Erythroblast (primary cell): ENCODE measurements at places on chromosomes 6 and 20.

GRCh38 chr20:50022676-50023075, 39.9 kb downstream of the SNAI1 start:
- DNase-seq: no peak

DNA sequence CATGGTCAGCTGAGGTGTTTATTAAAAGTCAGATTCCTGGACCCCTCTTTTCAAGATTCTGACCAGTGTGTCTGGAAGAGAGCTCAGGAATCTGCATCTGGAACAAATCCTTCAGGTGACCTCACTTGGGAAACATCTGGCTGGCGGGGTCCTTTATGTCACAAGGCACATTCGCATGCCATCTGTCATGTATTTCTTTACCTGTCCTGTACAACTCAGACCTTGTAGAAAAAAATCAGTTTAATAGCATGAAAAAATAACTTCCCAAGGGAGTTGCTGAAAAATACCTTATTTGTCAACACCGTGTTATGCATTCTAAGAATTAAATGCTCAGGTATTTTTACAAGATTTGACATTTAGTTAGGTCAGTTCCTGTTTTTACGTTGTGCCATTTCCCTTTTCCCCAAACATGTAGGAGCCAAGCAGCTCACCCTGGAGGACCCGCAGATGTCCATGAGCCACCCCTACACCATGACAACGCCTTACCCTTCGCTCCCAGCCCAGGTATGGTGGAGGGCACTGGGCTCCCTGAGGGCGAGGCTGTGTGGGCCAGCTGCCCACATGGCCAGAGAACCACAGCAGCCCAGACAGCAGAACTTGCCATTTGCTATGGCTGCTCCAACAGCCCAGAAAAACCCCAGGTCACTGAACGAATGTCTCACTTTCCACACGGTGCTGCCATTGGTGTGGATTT, 4.0 kb downstream of the IRF4 start:
- DNase-seq: no peak

GRCh38 chr6:77030929-77031674, 432.2 kb downstream of the HTR1B start:
- no peak for DNase-seq

DNA sequence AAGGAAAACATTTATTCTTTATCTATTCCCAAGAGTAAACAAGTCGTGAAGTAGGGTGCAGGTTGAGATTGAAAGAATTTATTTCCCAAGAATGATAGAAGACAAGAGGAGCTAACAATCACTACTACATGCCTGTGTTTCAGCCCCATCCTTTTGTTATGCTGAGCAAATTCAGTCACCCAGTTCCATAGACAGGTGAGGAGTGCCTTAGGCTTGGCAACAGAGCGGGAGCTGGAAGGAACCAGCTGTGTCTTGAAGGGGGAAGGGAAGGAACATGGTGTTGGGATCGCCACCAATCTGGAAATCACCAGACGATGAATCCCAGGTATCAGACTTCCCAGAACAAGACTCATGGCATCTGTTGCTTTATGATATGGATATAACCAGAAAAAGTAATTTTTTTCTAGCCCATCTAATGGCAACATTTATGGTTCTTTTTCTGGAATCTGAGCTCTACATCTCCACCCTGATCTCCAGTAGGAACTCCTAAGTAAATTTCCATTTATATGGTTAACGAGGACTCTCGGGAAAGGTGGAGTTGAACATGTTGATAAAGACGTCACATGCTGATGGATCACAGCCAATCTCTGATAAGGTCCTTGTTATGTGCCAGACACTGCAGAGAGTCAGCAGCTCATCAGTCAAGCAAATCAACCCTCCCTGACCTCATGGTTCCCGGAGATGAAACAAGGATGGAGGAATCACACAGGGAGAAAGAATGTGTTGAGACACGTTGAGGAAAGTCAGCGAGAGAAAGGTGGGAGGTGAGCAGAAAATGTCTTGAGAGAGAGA, 344.9 kb downstream of the SMOC2 start:
- DNase-seq: no peak

- DNase-seq: peak; percentile 41
These were observed 46.7 kb upstream of the MOCS1 start for GRCh38 chr6:39980839-39981580.

GRCh38 chr6:723540-723939, 30.6 kb upstream of the EXOC2 start:
- no peak for DNase-seq

DNA sequence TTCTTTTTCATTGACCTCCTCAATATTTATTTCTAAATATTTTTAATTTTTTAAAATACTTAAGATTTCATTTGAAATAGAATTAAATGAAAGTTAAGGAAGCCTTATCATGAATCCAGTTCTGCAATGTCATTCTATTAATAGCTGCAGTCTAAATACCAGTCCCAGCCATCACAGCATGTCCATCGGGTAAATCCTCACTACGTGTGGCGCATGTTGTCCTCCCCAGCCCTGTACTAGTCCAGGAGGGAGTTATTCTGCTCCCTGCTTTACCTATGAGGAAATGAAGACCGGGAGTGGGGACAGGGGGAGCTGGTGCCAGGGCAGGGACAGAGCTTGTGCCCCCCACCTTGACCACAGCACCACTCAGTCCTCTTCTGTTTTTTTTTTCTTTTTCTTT, 125.1 kb upstream of the QKI start:
- DNase-seq: no peak

DNA sequence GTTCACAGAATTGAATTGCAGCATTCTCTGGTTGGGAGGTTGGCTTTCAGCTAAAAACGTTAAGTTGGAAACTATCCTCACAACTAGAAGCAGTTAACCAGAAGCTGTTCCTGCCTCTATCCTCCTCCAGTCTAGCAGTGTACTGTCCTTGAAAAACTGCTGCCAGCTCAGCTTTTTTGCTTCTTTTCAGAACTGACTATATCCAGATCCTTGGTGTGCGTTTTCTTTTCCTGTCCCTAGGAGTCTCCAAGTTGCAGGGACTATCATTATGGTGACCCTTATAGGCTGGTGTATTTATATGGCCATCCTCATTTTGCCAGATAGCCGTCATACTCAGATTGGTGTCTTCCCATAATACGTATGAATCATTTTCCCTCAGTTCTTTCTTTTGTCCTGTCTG, 5.5 kb downstream of the ITCH start:
- DNase-seq: no peak

- DNase-seq: no peak
These were observed 23.6 kb downstream of the XRN2 start for GRCh38 chr20:21326700-21327099.

- DNase-seq: no peak
These were observed 112.4 kb upstream of the SNX9 start for GRCh38 chr6:157710604-157711003.

DNA sequence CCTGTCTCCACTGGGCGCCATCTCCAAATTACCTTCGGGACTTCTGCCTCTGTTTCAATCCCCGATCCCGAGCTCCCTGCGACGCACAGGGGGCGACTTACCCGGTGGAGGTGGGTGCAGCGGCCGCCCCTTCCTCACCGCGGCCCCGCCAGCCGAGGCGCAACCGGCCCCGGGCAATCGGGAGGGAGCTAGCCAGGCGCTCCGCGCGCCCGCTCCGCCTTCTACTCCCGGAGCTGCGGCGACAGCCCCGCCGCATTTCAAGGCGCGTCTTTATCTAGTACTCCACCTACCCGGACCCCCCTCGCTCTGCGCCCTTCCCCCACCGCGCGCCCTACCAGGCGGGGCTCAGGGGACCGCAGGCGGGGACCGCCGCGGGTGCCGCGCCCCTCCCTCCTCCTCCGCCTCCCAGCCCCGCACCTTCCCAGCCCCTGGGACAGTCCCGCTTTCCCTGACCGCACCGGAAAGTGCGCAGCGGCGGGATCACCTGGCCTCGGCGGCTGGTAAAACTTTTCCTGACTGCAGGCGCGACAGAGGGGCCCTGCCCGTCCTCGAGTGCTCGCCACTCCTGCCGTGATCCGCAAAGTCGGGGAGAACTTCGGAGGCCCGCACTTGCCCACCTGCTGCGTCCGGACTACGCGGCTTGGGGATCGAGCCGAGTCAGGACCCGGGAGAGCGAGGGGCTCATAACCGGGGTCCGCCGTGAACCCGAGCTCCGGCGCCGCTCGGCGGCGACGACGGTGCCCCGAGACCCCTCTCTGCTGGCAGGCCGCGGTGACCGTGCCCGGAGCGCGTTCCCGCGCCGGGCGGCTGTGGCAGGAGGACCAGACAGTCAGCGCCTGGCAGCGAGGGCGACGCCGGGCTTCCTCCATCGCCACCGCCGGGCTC, 8.0 kb upstream of the NKX2-2 start:
- DNase-seq: no peak

GRCh38 chr6:123321020-123321419, 315.7 kb downstream of the TRDN start:
- DNase-seq: no peak

- DNase-seq: no peak
These were observed 288.5 kb downstream of the PRL start for GRCh38 chr6:22008248-22008836.
